ENCODE measurements at places on chromosomes 6 and 20.

- peak; percentile 56 for DNase-seq
Observed at GRCh38 chr20:62136283-62137091, 6.7 kb downstream of the PSMA7 start.

DNA sequence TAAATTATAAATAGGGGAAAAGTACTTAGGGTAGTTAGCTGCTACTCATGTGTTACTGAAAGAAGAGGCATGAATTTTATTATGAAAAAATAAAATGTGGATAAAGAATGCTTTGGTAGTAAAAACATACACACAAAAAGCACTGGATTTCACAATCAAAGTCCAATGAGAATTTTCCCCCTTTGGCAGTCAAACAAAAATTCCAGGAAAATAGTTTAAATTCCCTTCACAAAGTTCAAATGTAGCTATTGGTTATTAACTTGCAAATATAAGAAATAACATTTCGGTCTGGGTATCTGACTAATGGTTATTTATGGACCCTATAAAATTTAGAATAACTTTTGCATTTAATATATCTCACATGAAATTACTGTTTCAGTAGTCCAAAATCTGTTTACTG is 210.4 kb downstream of the FOXC1 start:
- no peak for DNase-seq

DNA sequence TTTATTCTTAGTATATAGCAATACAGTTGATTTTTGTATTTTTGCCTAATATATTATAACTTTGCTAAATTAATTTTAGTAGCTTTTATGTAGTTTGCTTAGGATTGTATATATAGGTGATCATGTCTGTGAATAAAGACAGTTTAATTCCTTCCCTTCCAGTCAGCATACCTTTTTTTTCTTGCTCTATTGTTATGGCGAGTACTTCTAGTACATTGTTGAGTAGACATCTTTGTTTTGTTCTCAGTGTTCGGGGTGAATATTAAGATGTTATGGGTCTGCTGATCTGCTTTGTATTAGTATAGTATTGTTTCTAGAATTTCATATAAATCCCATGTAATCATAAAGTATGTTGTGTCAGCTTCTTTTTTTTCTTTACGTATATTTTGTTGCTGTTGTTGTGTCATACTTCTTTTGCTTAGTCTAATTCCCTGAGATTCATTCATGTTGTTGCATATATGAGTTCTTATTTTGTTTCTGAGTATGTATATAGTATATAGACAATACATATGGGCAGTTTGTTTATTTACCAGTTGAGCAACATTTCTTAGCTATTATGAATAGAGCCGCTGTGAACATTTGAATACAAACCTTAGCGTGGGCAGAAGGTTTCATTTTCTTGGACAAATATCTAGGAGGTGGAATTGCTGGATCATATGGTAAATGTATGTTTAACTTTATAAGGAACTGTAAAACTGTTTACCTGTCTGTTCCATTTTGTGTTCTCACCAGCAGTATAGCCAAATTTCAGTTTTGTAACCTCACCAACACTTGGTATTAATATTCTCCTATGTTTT is 25.5 kb downstream of the NCOA3 start:
- DNase-seq = no peak

- no peak for DNase-seq
Observed at GRCh38 chr6:150070236-150070818, 1.4 kb upstream of the ULBP3 start.

DNA sequence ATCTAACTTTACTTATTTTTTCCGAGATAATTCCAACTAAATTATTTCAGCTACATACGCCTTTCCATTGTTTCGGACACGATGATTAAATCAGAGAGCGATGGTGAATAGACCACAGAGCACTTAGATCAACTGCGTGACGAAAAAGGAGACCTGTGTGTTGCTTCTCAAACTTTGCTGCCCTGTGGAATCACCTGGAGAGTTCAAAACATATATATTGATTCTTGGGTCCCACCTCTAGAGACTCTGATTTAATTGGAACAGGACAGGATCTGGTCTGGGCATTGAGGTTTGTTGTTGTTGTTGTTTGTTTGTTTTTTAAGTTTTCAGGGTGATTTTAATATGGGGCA is 401 bp upstream of the TNFRSF21 start:
- no peak for DNase-seq

GRCh38 chr6:119308991-119309657 is 40.4 kb downstream of the MAN1A1 start:
- DNase-seq = no peak

DNA sequence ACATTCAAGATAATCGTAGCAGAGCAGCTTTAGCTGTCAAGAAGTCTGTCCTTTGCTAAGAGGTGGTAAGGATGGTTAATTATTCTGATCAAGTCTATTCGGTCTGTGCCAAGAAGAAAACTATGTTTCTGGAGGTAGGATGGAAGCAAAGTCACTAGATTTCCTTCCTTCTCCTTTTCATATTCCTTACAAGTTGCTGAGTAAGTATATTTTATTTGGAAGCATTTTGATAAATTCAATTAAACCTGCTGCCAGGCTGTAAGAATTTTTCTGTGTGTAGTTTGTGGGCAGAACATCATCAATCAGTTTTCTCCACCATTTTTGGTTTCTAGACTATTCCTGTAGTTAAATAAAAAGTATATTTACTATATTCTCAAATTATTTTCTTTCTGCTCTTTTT is 311.3 kb downstream of the PRKN start:
- DNase-seq = no peak

- DNase-seq = no peak
Observed at GRCh38 chr6:46175446-46175845, 4.7 kb upstream of the ENPP5 start.
